ENCODE measurements at places on chromosomes 1 and 21.

GRCh38 chr1:168085401-168085872 is 51.3 kb downstream of the GPR161 start:
- DNase-seq: peak; percentile 60

GRCh38 chr1:65769636-65770035 is 23.1 kb upstream of the PDE4B start:
- DNase-seq: no peak

GRCh38 chr1:17671314-17671705 is 83.8 kb upstream of the ACTL8 start:
- DNase-seq: no peak

DNA sequence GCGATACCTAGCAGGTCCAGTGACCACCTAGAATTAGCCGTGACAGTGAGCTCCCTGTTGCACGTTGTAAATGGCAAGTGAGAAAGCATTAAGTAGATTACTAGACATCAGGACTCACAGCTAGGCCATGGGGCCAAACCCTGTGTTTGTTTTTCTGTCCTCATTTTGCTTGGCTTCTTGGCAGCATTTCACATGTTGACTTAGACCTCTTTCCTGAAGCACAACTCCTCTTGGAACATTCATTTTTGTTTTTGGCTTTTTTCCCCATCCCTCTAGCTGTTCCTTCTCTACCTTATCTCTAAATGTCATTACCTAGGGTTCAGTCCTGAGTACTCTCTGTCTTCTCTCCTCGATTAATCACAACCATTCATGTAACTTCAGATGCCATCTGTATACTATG is 16.9 kb upstream of the PTPN14 start:
- no peak for DNase-seq

GRCh38 chr1:229141271-229141670 is 129.6 kb upstream of the RAB4A start:
- DNase-seq: no peak

DNA sequence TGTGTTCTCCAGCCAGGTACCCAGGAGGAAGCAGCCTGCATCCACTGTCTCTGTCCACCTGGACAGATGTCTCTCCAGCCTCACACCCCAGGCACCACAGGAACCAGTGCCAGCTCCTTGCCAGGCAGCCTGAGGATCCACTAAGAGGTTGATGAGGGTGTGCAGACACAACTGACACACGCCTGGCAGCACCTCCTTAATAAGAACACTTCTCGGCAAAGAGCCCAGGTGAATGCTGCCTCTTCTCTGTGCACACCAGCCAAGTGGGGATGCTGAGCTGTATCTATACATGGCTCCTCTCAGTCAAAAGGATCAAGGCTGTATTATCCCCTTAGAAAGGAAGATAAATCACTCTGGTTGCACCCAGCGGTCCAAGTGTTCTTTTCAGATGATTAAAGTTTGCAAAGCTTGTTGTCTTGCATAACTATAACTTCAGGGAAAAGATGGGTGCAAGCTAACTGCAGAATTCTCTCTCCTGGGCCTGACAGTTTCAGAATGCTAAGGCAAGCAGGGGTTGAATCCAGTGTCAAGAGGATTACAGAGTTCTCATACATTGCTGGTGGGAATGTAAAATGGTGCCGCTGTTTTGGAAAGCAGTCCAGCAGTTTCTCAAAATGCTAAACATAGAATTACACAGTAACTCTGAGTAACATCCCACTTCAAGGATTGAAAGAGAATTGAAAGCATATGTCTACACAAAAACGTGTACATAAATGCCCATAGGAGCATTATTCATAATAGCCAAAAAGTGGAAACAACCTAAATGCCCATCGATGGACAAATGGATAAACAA is 3.7 kb upstream of the CAPN8 start:
- no peak for DNase-seq

GRCh38 chr1:21260405-21261125 is 29.7 kb downstream of the ECE1 start:
- DNase-seq: no peak

DNA sequence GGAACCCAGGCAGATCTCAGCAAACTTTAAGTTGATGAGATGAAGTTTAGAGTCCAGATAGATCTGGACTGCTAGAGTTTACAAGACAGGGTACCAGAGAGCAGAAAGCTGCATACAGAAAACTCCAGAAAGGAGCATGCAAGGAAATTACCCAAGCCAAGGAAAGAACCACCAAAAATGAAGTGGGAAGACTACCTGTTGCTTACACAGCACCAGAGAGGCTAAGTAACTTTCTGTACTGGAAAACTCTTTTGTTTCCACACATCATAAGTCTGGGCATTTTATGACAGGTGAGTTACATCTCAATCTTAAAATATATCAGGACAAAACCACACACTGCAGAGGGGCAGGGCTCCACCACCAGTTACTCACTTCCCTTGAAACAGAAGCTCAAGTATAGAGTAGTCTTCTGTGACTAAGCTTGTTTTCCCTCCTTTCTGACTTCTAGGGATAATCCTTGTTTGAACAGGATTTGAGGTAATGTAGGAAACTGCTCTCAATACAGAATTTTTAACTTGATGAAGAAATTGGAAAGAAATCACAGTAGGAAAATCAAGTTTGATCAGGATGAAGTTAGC is 17.4 kb upstream of the GJA9 start:
- no peak for DNase-seq

DNA sequence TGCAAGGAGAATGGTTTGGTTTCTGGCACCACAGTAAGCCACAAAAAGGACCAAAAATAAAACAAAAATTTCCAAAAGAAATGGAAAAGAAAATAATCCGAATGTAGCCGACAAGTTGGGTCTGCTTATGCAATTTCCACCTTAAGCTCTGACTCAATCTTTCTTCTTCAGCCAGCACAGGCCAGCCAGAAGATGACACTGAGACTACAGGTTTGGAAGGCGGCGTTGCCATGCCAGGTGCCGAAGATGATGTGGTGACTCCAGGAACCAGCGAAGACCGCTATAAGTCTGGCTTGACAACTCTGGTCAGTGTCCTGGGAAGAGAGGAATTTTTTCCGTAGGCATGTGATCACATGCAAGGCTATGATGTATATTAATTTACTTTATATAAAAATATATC is 23.4 kb downstream of the PDPN start:
- no peak for DNase-seq

GRCh38 chr1:163914785-163915413 is 593.1 kb downstream of the NUF2 start:
- DNase-seq: no peak

GRCh38 chr1:29380532-29380931 is 144.2 kb downstream of the PTPRU start:
- DNase-seq: no peak
